ENCODE measurements at places on chromosomes 7 and 10. TPM values are rescaled to one million over a fixed set of nuclear protein-coding genes. Genes with fewer than 3 reads are reported as not detected.

DNA sequence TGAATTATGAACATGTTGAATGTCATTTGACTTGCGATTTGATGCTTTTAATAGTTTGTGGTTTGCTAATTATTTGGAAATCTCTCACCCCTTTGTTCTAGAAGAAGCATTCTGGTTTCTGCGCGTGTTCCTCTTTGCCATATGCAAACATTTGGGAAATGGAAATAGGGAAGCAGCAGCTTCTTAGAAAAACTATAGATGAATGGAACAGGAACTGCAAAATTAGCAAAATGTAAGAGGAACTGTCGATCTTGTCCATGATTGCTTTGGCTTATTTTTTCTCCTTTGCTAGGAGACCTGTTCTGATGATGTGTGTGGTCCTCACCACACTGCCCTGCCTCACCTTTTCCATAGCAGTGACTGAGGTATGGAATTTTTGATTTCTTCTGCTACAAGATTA, 19.0 kb downstream of the TMEM236 start:
- no peak overlapping the region for H3K27ac ChIP-seq
- H3K27me3 ChIP-seq: no peaks in the 10 kb centered on the region
- DNase-seq: no peak
- H3K4me3 ChIP-seq: no peak overlapping the region
- no peaks in the 10 kb centered on the region for H3K4me1 ChIP-seq
- H3K36me3 ChIP-seq: no peaks in the 10 kb centered on the region

CCDC172 gene
- not detected for total RNA-seq

DNA sequence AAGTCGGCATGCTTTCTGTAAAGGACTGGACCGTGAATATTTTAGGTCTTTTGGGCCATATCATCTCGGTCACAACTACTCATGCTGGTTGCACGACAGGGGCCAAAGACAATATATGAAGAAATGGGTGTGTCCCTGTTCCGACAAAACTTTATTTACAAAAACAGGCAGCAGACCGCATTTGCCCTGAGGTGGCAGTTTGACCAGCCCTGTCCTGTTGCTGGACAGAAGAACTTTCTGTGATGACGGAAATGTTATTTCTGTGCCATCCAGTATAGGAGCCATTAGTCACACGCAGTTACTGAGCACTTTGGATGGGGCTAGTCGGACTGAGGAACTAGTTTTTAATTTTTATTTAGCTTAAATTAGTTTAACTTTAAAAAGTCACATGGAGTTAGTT, 112.8 kb upstream of the CARD11 start:
- H3K27ac ChIP-seq: no peak overlapping the region
- H3K27me3 ChIP-seq: peaks cover 6% of the 10 kb centered on the region
- DNase-seq: no peak
- no peak overlapping the region for H3K4me3 ChIP-seq
- H3K36me3 ChIP-seq: no peaks in the 10 kb centered on the region

DNA sequence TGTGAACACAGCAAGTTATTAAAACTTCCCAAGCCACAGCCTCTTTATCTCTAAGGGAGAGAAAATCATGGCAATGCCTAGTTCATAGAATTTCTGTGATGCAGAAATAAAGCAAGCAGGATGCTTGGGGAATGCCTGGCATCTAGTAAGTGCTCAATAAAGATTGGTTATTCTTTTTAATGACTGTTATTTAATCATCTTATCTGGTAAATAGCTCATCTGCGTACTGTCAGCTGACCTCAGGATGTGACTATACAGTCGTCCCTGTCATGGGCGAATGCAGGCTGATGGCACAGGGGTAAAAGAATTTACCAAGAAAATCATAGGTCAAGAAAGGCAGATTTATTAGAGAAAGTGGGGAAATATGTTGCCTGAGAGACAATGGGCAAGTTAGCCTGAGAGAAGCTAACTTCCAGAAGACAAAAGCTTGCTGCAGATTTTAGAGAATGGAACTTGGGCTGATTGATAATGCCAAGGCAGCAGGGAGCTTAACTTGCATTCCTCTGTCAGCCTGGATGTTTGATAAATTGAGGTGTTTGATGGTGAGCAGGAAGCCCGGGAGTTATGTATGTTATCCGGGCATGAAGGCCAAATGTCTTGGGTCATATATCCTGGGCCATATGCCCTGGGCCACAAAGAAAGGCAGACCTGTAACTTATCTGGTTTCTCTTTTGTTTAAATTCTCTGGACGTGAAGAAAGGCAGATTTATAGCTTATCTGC, 126.0 kb downstream of the KCNMA1 start:
- H3K27ac ChIP-seq: peak overlapping the region; percentile 36
- no peaks in the 10 kb centered on the region for H3K36me3 ChIP-seq
- no peak overlapping the region for H3K4me3 ChIP-seq
- no peak for DNase-seq
- no peaks in the 10 kb centered on the region for H3K27me3 ChIP-seq
- peaks cover 10% of the 10 kb centered on the region for H3K4me1 ChIP-seq

DNA sequence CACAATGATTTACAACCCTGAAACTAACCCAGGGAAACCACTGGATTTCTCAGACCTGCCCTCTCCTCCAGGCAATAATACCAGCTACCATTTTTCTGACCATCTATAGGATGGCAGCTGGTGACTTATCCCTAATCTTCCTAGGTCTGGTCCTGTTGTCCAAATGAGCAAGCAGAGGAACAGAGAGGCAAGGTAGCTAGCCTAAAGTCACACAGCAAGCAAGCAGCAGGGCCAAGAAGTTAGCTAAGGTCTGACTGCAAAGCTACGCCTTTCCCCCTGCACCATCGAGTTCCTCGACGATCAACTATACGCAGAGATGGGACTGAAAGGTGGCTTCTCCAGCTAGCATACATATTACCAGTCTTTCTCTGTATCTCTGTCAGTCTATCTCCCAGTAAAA, 25.3 kb downstream of the ATXN7L1 start:
- H3K4me3 ChIP-seq: no peak overlapping the region
- H3K27ac ChIP-seq: no peak overlapping the region
- H3K36me3 ChIP-seq: no peaks in the 10 kb centered on the region
- H3K4me1 ChIP-seq: peaks cover 7% of the 10 kb centered on the region

GRCh38 chr7:5230265-5231067, 40.4 kb downstream of the WIPI2 start:
- no peaks in the 10 kb centered on the region for H3K4me1 ChIP-seq
- H3K27ac ChIP-seq: peak overlapping the region; percentile 15
- no peaks in the 10 kb centered on the region for H3K27me3 ChIP-seq
- H3K36me3 ChIP-seq: no peaks in the 10 kb centered on the region
- H3K4me3 ChIP-seq: no peak overlapping the region
- DNase-seq: no peak

HERPUD2 gene
- total RNA-seq: 38.8 TPM

SCART1 gene
- total RNA-seq: 1.6 TPM

GRCh38 chr7:150931199-150931869, 46.8 kb downstream of the KCNH2 start:
- H3K36me3 ChIP-seq: no peaks in the 10 kb centered on the region
- DNase-seq: no peak
- no peaks in the 10 kb centered on the region for H3K4me1 ChIP-seq

GRCh38 chr7:143973870-143974416, 19.3 kb downstream of the OR2F1 start:
- no peak for DNase-seq
- H3K4me3 ChIP-seq: no peak overlapping the region
- no peaks in the 10 kb centered on the region for H3K36me3 ChIP-seq
- no peaks in the 10 kb centered on the region for H3K4me1 ChIP-seq
- H3K27ac ChIP-seq: no peak overlapping the region
- no peaks in the 10 kb centered on the region for H3K27me3 ChIP-seq

HOXA7 gene
- 15.6 TPM for total RNA-seq

HYAL4 gene
- not detected for total RNA-seq

DNA sequence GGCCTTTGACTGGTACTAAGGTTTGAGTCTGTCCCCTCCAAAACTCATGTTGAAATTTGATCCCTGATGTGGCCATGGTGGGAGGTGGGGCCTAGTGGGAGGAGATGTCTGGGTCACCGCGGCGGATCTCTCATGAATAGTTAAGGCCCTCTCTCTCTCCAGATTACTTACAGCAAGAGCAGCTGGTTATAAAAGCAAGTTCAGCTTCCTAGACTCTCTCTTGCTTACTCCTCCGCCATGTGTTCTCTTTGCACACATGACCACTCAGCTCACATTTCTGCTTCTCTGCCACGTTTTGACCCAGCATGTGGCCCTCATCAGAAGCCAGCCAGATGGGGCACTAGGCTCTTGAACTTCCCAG, 29.9 kb upstream of the ZMIZ1 start:
- no peaks in the 10 kb centered on the region for H3K36me3 ChIP-seq
- no peak overlapping the region for H3K27ac ChIP-seq
- H3K4me3 ChIP-seq: no peak overlapping the region
- no peaks in the 10 kb centered on the region for H3K27me3 ChIP-seq
- H3K4me1 ChIP-seq: no peaks in the 10 kb centered on the region

TRUB1 gene
- total RNA-seq: 17.5 TPM
